Stimulated activated naive CD8-positive, alpha-beta T cell treated with anti-CD3 and anti-CD28 coated beads, Interleukin-15, Interleukin-2, amounts not matched to agents 100 U/mL and 50 U/mL, for 24 hours (primary cell): ENCODE measurements at places on chromosomes 7 and 10.

DNA sequence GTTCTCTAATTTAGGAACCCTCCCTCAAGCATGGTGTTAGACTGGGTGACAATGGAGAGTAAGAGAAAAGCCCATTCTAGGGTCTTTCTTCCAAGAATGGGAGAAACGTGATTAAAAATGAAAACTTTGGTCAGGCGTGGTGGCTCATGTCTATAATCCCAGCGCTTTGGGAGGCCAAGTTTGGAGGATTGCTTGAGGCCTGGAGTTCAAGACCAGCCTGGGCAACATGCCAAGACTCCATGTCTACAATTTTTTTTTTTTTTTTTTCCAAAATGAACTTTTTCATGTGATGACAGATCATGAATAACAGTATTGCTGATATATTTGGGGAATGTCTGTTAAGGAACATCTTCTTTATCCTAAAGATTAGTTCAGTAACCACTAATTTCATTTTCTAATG, 194.6 kb downstream of the MLLT10 start:
- no peak for DNase-seq

DNA sequence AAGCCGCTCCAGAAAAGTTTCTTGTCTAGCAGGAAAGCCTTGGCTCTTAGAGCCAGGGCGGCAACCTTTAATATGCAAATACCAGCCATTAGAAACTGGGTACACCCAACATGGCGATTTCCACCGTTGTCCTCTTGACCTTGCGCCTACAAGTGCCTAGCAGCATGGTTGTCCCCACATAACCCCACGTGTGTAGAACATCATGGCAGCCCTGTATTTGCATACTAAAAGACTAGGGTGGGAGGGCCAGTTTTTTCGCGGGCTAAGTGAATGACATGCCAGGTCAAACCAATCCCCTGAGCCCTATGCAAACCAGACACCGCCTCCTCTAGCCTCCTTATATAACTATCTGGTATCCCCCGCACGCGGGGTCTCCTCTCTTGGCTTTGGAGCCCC, 58.4 kb upstream of the FZD8 start:
- no peak for DNase-seq

- DNase-seq: no peak
Measured at GRCh38 chr10:123270806-123271205, 116.6 kb downstream of the BUB3 start.

GRCh38 chr7:147859033-147859432, 731.5 kb upstream of the C7orf33 start:
- no peak for DNase-seq

DNA sequence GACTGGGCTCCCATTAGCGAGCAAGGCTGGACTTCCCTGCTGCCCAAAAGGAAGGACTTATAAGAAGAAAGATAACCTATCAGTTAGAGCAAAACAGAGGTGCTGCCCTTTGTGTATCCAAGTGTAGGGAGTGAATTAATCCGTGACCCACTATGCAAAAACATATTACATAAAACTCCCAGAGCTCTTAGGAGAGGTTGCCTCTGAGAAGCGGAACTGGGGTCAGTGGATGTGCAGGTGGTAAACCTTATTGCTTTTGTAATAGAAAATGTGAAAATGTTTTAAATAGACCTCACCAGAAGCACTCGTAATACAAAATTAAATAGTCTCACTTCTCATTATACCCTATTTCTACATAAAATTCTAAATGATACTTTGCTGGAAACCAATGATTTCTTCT, 17.1 kb upstream of the IL6 start:
- DNase-seq: no peak

DNA sequence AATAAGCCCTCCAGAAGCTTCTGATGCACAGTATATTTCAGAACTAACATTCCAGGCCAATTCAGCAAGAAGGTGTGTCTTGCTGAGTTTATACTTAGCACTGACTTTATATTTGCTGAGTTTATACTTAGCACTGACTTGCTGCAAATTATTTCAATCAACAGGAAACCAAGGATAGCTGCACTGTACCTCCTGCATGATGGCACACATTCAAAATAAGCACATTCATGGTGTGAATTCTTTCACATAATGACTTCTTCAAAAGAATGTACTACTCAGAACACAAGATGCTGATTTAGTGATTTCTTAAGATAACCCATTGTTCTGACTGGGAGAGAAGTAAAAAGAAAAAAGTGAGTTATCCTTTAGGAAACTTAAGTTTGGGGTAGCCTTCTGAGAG, 52.0 kb downstream of the JAZF1 start:
- no peak for DNase-seq

DNA sequence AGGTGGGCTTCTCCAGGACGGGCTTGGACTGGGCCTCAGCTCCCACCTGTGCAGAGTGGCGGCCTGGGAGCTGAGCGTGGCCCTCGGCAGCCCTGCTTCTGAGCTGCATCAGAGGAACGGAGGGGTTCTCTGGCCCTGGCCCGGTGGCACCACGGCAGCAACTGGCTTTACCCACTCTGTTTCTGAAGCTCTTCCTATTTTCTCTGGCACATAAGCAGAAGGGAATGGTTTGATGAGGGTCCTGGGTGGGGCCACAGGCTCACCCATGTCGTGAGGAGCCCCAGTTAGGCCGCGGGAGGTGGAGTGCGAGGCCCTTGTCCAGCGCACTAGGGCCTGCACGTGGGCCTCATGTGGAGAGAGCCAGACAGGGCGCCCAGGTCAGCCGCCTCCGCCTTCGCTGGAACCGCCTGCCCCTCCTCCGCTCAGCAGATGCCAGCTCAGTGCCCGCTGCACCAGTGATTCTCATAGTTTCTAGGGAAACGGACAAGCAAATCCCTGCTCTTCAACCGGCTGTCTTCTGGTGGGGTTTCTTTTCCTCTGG, 284.0 kb downstream of the CELF2 start:
- DNase-seq: no peak

GRCh38 chr10:18099415-18099814, 40.8 kb upstream of the CACNB2 start:
- DNase-seq: no peak

DNA sequence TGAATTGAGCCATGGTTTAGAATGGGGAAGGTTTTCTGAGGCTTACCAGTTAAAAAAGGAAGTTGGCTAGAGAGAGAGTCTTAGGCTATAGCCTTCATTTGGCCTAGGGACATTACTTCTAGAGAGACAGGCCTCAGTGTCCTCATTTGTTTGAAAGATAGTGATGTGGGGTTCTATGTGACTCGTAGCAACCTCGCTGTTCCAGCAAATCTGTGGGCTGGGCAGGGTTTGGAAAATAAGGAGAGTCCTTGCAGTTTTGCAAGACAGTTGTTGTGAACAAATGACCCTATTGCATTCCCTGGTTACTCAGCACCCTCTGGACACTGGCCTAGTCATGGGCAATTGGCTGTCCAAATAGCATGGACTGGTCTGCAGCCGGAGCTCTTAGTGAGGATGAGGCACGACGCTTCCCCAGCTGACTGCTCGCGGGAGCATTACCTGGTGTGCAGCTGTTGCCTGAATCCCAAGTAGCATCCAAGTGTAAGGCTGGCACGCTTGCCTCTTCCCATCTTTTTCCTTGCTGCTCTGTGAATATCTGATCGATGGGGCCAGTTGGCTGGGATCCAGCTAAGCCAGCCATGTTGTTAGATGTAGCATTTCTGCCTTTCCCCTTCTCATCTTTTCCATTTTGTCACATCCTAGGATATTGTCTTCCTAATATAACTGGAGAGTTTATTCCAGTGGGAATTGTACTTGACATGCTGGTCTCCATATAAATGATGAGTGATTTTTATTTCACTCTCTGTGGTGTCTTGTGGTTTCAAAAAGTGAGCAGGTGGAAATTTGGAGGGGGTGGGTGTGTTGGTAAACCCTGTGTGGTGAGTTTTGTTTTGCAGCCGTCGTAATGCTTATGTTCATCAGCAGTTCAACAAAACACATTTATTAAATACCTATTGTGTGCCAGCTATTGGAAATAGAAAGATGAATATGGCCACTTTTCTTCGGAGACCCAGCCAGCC, 99.8 kb downstream of the SND1 start:
- no peak for DNase-seq

DNA sequence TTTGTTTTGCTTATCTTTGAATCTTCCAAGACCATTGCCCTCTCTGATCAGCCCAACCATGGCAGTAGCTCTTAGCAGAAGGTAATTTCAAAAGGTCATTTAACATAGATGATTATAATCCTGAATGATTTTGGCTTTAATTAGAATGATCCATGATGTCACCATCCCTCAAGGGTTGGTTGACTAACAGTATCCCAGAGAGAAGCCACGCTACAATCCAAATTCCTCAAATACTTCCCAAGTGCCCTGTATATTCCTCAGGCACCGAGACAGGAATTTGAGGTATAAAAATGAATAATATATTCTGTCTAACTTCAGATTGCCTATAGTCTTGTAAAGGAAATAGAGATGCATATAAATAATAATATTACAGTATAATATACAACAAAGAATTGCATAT, 42.1 kb upstream of the TMEM196 start:
- no peak for DNase-seq

- DNase-seq: no peak
Measured at GRCh38 chr7:43785420-43785819, 26.9 kb downstream of the BLVRA start.

DNA sequence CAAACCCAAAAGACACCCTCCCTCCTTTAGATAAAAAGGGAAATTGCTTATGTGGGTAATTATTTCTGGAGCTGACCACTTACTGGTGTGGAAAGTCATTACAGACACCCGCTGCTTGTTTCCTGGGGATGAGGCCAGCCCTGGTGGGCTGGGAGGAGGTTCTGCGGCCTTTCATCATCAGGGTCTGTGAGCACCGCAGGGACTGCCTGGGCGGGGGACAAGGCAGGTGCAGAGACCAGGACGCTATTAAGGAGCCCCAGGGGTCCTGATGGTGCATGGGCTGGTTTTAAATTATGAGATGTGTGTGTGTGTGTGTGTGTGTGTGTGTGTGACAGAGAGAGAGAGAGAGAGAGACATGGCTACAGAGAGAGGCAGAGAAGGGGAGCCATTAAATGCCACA, 171.2 kb downstream of the DNAJB6 start:
- DNase-seq: no peak
